ENCODE measurements at places on chromosomes 7 and 10.

DNA sequence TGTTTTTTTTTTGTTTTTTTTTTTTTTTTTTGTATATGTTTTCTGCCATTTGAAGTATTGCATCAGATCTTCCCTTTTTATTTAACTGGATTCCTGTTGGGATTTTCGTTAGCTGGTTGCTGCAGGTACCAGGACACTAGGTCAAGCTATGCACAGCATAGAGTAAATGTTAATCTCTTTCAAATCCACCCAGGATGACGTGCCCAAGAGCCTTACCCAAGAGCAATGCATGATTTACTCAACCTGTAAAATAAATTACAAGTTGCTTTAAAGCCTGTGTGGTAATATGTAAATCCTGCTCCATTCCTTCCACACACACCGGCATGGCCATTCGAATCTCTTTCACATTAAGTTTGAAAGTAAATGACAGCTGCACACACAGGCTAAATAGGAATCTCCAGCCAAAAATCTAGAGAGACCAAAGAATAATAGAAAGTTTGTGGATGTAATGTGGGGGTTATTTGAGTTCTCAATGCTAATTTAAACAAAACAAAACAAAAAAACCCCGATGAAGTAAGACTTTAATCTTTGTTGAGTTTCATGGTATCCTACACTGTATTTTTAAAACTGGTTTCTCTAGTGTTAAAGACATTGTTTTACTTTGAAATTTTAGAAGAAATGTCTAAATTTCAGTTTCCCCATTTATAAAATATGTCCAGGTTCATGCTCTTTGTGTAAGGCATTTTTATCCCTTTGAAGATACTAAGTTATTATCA lies 167.9 kb downstream of the FRMD4A start:
- DNase-seq, result no peak

DNA sequence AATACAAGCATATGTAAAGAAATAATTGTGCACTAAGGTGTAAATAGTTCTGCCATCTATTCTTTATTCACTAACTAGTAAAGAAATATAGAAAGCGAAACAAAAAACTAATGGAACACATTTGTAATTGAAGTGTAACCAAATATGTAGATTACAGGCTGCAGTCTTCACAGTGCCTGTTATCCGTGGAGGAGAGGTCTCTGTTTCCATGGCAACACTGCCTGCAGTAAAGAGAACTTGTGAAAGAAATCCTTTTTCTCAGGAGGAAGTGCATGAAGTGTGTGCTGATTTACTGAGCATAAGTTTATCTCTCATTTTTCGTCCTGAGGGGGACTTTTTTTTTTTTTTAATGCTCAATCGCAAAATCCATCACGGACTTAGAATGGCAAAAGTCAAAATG lies 102.5 kb downstream of the APBB1IP start:
- DNase-seq, result no peak

- no peak for DNase-seq
These were observed 159.1 kb upstream of the TCF7L2 start for GRCh38 chr10:112790921-112791320.

DNA sequence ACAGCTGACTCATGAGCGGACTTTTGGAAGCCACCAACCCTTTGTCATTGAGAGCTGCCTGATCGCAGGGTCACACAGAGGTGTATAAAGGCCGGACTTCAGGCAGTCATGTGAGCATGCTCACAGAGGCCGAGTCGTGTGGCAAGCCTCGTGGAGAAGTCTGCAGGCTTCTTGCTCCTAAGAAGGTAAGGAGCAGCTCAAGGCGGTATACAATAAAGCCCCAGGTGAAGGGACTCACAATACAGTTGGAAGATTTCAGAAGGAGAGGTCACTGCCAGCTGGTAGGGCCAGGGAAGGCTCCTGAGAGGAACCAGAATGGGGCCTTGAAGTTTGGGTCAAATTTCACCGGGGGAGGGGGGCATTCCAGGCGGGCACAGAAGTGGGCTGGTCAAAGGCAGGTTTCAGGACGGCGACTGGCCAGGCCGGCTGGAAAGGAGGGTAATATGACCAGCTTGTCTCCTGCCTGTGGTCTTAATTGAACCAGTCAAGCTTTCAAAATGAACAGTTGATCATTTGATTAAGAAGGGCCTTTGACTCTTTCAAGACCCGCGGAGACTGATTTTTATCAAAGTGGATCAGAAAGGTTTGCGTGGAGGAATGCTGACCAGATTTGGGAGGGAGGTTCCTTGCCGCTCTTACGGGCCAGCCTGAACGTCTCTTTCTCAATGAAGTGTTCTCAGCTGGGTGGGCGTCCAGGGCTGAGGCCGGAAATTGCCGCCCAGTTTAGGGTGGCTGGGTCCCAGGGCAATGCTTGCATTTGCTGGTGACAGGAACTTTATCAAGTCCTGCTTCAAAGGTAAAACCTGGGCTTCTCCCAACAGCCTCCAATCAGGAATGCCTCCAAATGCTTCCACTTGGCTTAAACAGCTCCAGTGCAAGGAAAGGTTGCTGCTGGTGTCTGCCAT lies 178.6 kb downstream of the EMX2 start:
- DNase-seq, result no peak

GRCh38 chr7:112908086-112908485 lies 117.9 kb upstream of the TMEM168 start:
- no peak for DNase-seq

DNA sequence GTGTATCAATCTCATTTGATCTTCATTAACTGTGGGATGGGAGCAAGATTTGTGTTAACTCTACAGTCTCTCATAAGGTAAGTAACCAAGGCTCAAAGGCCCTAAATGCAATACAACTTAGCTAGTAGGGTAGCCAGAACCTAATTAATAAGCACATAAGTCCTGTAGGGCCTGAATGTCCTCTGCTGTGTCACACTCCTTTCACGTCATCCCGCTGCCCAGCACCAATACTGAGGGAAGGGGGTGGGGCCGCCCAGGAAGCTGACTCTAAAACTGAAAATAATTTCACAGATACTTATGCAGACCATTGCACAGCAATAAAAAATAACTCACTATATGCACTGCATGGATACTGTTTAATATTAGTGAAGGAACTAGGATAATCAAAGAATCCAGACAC lies 13.7 kb downstream of the CCDC6 start:
- DNase-seq, result no peak

Data from thyroid gland (tissue), 4 donors.